ENCODE measurements at places on chromosomes 11 and 22.
A peak's percentile ranks its signal among the peaks of the same experiment; 100 is the strongest.

DNA sequence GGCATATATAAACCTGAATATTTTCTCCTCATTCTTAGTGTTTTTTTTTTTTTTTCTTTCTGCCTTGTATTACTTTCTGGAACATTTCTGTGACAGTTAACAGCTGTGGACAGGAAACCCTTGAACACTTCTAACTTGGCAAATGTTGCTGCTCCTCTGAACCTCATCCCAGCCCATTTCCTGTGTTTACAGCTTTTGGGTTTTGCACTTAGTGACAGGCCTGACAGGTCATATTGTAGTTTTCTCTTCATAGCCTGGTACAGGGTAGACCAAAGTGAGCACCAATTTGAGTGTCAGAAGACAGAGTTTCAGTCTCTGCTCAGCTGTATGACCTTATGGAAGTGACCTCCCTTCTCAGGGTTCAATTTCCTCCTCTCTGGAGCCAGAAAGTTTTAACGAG lies 91.6 kb downstream of the STIM1 start:
- no peak for DNase-seq

GRCh38 chr11:65653229-65654225 lies 9.2 kb downstream of the RELA start:
- DNase-seq = no peak

GRCh38 chr11:67167719-67168118 lies 48.7 kb downstream of the KDM2A start:
- DNase-seq = no peak

DNA sequence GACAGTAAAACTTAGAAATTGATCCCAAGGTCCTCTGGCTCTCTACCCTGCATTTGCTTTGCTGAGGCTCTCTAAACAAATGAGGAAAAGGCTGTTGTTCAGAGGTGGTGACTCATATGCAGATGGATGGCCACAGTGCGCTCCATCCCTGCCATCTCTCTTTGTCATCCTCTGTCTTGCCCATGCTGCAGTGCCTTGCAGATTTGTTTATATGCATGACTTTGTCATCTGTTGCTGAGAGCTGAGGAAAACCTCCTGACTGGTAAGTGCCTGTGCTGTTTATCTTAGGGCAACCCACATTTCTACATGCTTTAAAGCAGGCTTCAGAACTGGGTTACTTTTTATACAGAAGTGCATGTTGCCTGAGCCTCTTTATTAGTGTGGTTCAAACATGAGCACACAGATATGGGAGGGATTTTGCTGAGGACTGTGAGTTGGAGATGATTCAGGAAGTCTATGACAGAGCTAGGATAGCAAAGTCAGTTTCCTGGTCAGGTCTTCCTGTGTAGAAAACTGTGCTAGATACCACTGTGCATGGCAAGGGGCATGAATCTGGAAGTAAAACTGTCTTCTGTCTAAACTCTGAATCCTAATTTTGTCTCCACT lies 57.4 kb downstream of the JAM3 start:
- peak; percentile 68 for DNase-seq

GRCh38 chr11:1502954-1503707 lies 16.6 kb upstream of the MOB2 start:
- DNase-seq = no peak

GRCh38 chr11:125348674-125349309 lies 147.3 kb downstream of the FEZ1 start:
- no peak for DNase-seq

DNA sequence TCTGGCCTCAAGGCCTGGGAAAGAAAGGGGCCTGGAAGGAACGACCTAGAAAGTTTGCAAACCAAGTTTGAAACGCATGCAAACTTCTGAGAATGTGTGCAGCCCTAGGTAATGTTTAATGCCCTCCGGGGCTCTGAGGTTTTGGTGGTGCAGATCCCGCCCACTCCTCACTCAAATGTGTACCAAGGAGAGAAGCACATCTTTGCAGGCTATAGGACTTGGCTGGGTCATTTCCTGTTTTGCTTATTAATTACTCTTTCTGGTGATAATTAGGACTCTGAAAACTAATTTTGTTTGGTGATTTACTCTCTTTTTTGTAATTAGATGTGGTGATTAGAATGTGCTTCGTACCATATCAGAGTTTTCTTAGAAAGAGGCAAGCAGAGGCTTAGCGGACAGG lies 625.9 kb upstream of the CADM1 start:
- DNase-seq = no peak

GRCh38 chr22:30969532-30970355 lies 679 bp downstream of the TUG1 start:
- DNase-seq = peak; percentile 39

DNA sequence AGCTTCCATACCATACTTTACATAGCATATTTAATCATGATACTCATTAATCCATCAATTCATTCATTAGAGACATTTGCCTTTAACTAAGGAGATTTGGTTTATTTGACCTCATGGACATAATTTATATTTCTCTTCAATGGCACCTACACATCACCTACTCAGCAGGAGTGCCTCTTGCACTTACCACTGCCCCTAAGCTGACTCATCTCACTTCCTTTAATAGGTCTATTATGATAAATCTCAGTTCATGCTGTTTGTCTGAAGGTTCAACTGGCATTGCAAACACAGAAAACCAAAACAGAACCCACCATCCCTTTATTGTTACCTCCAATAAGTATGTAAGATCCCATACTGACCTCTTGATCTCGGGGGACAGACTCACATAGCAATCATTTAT lies 186.7 kb downstream of the LUZP2 start:
- no peak for DNase-seq

- DNase-seq = no peak
These were observed 454.7 kb downstream of the INSC start for GRCh38 chr11:15569305-15570025.

GRCh38 chr22:31288496-31289240 lies 3.6 kb downstream of the PIK3IP1 start:
- no peak for DNase-seq

GRCh38 chr22:39583066-39583667 lies 12.6 kb downstream of the CACNA1I start:
- no peak for DNase-seq

- no peak for DNase-seq
These were observed 4.9 kb downstream of the LGALS1 start for GRCh38 chr22:37680191-37680851.

GRCh38 chr11:613369-613968 lies 2.3 kb downstream of the IRF7 start:
- peak; percentile 40 for DNase-seq

- DNase-seq = no peak
These were observed 148.1 kb downstream of the DYNC2H1 start for GRCh38 chr11:103257360-103257759.

DNA sequence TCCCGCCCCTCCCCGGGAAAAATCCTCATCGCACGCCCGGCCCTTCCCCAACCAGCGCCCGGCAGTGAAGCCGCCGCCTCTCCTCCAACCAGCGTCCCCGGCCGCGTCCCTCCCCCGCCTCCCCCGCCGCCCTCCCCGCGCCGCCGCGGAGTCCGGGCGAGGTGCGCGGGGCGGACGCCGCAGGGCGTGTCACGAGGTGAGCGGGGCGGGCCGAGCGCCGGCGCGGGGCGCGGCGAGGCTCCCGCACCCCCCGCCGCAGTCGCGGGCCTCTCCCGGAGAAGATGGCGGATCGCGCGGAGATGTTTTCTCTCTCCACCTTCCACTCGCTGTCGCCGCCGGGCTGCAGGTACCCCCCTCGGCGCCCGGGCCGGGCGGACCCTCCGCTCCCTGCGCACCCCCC lies at the start of gene MAPK8IP2:
Gene MAPK8IP2 (plus strand): TSS at position 256 of the 400 bp plus-strand sequence. CDS start 26 bp downstream, at position 282.
- DNase-seq = no peak

DNA sequence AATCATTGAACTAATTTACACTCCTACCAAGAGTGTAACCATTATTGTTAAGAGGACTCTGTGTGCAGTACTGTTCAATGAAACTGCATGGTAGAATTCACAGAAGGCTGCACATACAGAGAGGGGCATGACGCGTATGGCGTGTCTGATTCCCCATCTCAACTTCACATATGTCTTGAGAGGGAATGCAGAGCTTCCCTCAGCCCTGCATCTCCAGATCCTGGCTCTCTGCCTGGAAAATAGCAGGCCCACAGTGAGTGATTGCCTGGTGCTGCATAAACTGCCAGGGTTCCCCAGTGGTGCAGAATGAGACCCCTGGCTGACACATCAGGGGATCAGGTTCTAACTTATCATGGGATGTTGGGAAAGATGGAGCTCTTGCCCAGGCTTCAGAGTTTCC lies 260.2 kb upstream of the ISX start:
- DNase-seq = no peak

DNA sequence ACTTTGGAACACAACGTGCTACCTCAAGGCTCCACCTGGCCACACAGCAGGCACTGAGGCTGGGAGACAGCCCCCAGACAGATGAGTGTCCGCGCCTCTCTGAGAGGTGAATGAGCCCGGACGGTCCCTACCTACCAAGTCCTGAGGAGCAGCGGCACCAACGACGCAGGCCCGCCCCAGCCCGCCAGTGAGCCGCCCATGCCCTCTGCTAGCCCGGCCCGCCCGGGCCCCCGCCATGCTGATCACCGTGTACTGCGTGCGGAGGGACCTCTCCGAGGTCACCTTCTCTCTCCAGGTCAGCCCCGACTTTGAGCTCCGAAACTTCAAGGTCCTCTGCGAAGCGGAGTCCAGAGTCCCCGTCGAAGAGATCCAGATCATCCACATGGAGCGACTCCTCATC lies at the start of gene DDI1:
Gene DDI1 (plus strand): TSS at position 53 of the 400 bp plus-strand sequence. CDS start 183 bp downstream, at position 236.
- no peak for DNase-seq

- DNase-seq = peak; percentile 3
These were observed 50.2 kb downstream of the MCAM start for GRCh38 chr11:119266517-119267255.

DNA sequence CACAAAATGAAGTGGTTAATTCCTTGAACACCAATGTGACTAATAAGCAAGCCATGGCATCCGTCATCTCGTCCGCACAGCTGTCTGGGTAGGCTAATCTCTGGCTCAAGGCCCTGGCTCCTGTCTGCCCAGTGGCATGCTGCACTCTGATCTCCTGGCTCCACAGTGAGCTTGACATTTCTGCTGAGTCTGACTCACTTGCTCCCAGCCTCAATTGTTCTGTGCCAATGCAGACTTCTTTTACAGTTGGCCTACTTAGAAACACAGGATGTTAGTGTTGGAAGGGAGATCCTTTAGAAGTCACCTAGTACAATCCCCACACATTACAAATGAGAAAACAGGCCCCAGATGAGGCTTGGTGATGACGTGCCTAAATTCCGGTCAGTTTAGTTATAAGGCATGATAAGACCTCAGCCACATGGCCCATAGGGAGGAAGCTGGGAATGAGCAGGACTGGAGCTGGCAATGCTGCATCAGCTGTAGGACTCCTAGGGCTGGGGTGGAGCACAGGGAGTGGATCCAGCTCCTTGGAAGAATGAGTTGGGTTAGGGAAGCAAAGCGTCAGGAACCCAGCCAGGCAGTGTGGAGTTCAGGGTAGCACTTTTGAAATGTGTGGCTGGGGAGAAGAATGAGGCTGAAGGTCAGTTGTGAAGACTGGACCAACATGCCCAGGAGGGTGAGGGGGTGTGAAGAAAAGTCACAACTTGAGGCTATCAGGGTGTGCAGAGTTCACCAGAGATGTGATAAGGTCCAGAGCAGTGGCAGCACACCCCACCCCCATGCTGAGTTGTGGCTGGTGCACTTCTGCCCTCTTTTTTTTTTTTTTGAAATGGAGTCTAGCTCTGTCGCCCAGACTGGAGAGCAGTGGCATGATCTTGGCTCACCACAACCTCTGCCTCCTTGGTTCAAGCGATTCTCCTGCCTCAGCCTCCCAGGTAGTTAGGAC lies 70.2 kb upstream of the EED start:
- DNase-seq = peak; percentile 97

DNA sequence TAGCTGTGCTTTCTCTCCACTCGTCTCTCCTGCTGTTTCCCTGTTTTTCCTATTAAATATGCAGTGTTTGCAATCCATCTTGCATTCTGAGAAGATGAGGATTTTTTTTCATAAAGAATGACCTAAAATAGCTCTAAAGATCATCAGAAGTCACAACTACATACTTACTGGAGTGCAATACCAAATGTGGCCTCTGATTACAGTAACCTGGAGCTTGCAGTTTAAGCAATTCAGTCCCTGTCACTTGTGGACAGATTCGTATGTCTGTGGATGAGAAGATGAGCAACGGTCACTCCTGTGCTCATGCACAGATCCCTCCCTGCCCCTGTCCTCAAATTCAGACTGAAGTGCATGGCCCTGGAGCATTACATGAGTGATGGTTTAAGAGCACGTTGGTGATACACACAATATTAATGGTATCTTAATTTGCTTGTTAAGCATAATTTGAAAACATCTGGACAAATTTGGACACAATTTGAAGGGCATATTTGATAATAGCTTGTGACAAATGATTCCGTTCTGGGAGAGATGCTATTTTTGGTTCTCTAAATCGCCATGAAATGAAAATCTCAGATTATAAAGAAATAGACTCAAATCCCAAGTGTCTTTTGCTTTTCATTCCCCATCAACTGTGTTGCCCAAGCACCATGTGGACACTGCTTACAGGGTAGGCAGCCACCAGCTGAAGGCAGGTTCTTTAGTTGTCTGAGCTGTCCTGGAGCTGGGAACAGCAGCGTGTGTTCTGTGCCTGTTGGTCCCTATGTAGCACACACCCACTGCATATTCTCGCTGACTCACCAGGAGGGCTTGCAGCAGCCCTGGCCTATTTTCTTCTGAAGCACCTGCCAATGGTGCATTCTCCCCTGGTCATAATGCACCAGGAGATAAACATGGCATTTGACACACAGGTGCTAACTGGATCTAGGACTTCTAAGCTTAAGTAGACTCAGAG lies 32.6 kb upstream of the PRAME start:
- no peak for DNase-seq

- no peak for DNase-seq
These were observed 39.6 kb downstream of the PDE2A start for GRCh38 chr11:72634472-72635095.

- no peak for DNase-seq
These were observed 10.4 kb downstream of the TMPRSS6 start for GRCh38 chr22:37098976-37099591.

DNA sequence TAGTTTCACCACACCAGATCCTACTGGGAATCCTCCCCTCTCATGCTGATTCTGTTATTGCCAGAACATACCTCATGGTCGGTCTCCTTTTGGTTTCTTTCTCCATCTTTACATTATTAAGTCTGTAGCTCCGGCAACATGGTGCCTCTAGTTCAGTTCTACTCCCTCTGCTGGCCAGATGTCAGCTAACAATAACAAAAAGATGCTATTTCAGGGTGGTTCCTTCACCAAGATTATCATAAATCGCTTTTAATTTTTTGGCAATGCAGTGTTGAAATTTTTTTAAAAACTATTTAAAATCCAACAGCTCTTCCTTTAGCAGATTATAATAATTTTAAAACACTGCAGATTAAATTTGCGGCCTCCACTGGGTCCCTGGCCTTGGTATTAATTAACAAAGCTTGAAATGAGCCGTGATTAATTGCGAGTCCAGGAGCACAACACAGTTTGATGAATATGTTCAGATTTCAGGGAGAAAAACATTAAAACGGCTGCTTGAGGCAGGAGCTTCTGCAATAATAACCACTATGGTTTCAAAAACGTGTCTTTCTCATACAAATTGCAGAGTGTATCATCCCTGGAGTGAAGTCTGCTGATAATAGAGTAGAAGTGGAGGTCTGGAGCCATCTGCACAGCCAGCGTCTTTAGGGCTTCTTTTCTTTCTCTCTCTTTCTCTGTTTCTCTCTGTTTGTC lies 492.9 kb upstream of the KIRREL3 start:
- DNase-seq = peak; percentile 4

- DNase-seq = no peak
These were observed 7.4 kb downstream of the OR10D3 start for GRCh38 chr11:124190298-124191139.

Measured in mammary epithelial cell (primary cell).